ENCODE measurements at places on chromosomes 6 and 20.

DNA sequence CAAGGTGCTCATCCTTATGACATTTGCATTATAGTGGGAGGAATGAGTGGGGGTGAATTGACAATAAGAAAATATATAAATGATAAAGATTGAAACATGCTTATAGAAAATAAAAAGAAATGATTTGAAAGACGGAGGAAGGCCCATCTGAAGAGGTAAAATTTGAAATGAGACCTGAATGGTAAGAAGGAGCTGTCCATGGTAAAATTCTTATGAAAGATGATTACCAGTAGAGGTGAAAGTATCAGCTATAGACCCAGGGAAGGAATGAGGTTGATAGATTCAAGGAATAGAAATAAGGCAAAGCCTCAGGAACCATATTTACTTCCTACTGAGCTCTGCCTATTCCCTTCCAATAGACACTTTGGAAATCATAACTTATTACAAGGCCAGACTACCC is 149.7 kb downstream of the HTR1B start:
- no peak for ATAC-seq

- ATAC-seq: no peak
These were observed 140.5 kb downstream of the CCDC170 start for GRCh38 chr6:151634336-151634720.

GRCh38 chr20:46378412-46379009 is 27.9 kb downstream of the ELMO2 start:
- peak; percentile 90 for ATAC-seq

GRCh38 chr6:85669735-85670194 is 27.1 kb upstream of the SYNCRIP start:
- ATAC-seq: peak; percentile 83

DNA sequence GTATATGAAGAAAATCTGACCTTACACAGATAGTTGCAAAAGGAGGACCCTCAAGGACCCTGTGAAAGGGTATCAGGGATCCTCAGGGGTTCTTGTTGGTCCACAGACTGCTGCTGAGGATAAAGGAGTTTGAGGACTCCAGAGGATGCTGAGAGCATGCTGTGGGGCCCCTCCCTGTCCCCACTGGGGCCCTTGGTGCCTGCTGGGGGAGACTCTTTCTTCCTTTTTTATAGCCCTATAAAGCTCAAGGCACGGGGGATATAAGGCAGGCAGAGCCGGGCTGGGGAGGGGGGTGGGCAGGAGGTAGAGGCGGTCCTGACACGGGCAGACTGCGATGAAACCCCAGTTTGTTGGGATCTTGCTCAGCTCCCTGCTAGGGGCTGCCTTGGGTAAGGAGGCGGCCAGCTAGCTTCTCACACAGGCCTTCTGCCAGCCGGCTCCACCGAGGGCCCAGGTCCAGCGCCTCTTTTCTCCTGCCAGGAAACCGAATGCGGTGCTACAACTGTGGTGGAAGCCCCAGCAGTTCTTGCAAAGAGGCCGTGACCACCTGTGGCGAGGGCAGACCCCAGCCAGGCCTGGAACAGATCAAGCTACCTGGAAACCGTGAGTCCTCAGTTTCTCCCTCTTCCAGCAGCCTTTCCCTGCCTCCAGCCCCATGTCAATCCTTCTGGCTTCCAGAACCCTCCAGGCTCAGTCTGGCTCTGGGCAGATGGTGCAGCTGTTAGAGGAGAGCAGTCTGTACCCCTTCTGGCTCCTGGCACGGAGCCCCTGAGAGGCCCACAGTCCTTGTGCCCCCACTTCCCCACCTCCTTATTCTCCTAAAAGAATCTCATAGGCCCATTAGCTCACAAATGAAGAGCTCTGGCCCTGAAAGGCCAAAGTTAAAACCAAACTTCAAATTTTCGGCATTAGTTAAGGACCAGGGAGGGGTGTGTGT is at the start of gene LY6G6D:
LY6G6D (plus strand) TSS at position 327 of the 937 bp plus-strand sequence; CDS start at position 335, 8 bp downstream.
- no peak for ATAC-seq

Data from esophagus mucosa (tissue), 1 donor.